ENCODE measurements at places on chromosomes 16 and 17. TPM values are rescaled to one million over a fixed set of nuclear protein-coding genes. Genes with fewer than 3 reads are reported as not detected.

Gene CNTROB
- polyA plus RNA-seq = 44.0 TPM

Gene CUEDC1
- polyA plus RNA-seq = 10.9 TPM

Gene GIT1
- polyA plus RNA-seq = 50.5 TPM

Gene ZFP3
- polyA plus RNA-seq = 1.5 TPM

Gene GRAPL
- polyA plus RNA-seq = not detected

Gene HLF
- not detected for polyA plus RNA-seq

Gene ADAM11
- polyA plus RNA-seq = 29.1 TPM

Gene HCRT
- polyA plus RNA-seq = 1.9 TPM

Gene GJC1
- polyA plus RNA-seq = 27.0 TPM

Gene CLEC19A
- not detected for polyA plus RNA-seq

Gene IRF8
- 1.7 TPM for polyA plus RNA-seq

Gene DRC3
- polyA plus RNA-seq = 2.4 TPM

All from cardiac muscle cell (in vitro differentiated cells and primary cell).